NCI-H1417 (cell line): ENCODE measurements at places on chromosomes 4 and X.

DNA sequence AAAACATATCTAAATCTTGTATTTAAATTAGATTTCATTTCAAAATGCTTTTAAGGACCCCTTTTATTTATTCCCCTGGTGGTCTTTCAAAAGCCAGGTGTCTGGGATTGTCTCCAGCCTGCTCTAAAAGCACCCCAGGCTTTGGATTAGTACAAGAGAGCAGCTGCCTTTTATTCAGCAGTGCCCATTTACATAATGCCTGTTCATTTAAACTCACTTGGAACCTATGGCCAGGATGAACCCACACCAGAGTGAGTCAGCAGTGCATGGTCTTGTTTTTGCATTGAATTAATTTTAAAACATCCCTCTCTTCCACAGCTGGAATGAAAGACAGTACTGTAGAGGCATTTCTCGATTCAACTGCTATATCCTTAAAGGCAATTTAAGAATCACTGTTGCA lies 64.1 kb upstream of the TENM3 start:
- peak; percentile 27 for DNase-seq

GRCh38 chrX:68433155-68433980 lies at the start of gene OPHN1:
OPHN1 (minus strand) TSS chrX:68433495; CDS start chrX:68433020, 475 bp downstream.
- peak; percentile 82 for DNase-seq

- no peak for DNase-seq
These were observed 189.1 kb downstream of the RAB28 start for GRCh38 chr4:13294961-13295605.

DNA sequence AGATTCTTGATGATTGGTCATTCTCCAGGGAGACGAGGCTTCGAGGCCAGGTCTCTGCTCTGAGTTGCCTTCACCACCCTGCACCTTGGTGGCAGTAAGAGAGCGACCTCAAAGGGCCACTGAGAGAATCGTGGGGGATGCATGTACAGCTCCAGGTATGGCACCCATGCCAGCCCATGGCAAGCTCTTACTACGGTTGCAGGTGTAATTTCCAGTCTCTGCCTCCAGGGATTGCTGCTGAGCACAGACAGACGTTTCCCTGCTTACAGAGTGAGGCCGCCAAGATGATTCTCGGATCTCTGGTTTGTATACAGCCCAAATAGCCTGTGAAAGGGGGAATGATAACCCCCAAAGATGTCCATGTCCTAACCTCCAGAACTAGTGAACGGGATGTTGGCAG lies 16.3 kb upstream of the DRD5 start:
- DNase-seq: peak; percentile 19

DNA sequence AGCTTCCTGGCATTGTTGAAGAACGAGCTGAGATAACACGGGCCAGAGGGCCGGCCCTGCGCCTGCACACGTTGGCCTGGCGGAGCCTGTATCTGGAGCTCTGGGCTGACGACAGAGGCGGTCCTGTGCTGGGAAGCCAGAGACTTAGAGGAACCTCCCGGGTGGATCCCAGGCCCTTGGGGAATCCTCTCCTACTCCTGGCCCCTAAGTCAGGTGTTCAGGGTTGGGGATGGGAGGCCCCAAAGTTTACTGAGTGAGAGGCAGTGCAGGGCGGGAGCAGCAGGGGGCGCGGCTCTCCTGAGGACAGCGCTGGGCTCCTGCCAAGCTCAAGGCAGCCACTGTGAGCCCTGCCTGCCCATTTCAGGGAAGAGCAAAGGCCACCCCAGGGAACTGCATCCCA lies 2.5 kb upstream of the HTRA3 start:
- no peak for DNase-seq

DNA sequence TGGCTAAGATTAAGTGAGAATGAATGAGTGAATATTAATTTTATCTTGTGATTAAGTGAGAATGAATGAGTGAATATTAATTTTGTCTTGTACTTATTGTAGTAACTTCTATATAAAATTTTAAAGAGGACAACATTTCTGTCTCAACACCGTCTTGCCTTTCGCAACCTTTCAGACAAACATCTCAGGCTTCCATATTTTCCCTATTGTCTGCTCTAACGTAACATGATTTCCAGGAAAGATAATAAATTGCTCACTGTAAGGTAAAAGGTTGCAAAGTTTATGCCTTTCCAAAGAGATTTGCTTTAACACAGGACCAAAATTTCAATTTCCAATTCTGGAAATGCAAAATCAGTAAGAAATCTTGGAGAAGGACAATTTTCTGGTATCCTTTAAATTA lies 41.7 kb upstream of the SLC39A8 start:
- DNase-seq: no peak

DNA sequence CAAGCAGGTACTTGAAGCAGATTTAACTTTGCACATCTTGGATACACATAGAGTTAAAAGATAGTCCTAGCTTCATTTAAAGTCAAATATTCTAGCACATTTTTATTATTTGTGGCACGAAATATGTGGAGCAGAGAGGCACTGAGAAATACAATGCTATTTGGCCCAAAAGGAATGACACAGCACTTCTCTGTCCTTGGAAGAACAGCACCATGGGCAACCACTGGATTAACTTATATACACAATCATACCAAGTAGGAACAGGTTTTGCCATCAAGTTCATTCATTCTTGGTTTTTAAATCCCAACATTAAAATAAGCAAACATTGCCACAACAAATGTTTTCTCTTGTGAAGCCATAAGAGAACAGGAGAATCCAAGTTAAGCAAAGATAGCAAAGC lies 924 bp upstream of the ENAM start:
- DNase-seq: no peak

DNA sequence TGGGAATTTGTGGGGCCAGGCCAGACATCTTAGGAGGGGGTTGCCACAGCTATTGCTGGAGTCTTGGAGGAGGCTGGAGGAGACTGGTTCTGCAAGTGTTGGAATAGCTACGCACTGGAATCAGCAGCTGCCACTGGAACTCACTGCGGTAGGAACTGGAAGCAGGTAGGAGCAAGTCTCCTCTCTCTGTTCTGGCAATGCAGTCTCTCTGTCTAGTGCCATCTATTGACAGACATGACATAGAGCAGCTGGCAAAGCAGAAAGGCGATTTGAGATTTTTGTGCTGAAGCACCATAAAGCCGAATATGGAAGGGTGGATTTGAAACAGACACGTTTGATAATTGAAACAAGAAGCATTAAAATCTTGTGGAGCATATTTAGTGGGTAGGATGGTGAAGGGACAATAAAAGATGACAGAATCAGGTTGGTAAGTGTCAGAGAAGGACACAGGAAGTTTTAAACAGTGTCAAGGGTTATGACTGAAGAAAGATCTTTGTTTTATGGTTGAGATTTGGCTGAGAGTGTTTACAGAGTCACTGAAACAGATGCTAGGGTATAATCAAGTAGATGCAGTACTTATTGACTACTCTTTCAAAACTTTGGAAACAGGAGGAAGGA lies 23.5 kb upstream of the SYNPO2 start:
- DNase-seq: peak; percentile 58

DNA sequence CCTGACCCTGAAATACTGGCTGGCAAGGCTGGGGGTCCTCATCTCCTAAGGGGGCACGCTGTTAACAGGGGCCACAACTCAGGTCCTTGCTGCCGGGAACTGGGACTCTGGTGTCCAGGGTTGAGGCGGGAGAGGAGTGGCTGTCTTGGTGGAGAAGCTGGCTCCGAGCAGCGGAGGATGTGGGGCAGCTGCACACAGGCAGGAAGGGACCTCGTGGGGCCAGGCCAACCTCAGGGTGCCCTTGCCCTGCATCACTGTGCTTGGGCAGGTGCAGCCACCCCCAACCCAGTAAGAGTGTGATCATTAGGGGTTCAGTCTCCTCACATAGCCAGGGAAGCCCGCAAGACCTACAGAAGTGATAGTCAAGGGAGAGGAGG lies 12.6 kb upstream of the PDE6B start:
- DNase-seq: no peak

GRCh38 chr4:88012647-88013046 lies 5.2 kb downstream of the PKD2 start:
- DNase-seq: no peak

GRCh38 chrX:129872524-129872923 lies 28.8 kb upstream of the ZDHHC9 start:
- no peak for DNase-seq

DNA sequence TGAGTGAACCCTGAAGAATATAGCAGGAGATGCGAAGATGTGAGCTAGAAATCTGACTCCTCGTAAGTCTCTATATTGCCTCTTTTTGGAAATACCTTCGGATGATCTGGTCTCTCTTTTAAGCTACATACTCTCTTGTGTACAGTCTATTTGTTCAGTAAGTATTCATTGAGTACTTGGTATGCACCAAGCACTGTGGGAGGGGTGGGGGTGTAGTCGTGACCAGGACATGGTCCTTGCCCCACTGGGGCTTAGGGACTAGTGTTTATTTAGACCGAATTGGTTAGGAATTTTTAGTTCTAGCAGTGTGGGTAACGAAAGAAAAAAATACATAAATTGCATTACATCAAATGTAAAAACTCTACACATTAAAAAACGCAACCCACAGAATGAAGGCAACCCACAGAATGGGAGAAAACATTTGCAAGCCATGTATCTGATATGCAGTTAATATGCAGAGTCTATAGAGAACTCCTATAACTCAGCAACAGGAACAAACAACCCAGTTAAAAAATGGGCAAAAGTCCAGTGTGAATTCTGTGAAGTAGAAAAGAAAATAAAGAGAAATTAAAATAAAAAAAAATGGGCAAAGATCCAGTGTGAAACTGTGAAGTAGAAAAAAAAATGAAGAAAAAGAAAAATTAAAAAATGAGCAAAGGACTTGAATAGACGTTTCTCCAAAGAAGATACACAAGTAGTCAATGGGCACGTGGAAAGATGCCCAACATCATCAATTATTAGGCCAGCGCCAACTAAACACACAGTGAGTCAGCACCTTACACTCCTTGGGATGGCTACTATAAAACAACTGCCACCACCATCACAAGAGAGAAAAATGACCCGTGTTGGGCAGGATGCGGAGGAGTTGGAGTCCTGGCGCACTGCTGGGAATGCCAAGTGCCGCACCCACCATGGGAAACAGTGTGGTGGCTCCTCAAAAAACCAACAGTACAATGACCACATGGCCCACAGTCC lies 43.8 kb downstream of the RGS12 start:
- no peak for DNase-seq

DNA sequence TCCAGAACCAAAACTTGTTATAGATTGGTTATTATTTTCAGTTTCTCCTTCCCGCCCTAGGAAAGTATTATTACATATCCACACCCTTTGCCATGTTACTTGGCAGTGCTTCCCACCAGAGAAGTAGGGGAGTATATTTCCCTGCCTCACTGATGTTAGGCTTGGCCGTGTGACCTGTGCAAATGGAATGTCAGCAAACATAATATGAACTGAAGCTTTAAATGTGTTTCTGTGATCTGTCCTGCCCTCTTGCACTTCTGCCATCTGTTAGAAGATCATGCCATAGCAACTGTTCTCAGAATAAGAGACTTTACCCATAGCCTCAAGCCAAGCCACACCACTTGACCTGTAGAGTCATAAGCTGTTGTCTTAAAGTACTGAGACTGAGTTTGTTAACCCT lies 36.7 kb upstream of the NEUROG2 start:
- no peak for DNase-seq

GRCh38 chrX:55008571-55009358 lies 8.6 kb downstream of the APEX2 start:
- DNase-seq: no peak

DNA sequence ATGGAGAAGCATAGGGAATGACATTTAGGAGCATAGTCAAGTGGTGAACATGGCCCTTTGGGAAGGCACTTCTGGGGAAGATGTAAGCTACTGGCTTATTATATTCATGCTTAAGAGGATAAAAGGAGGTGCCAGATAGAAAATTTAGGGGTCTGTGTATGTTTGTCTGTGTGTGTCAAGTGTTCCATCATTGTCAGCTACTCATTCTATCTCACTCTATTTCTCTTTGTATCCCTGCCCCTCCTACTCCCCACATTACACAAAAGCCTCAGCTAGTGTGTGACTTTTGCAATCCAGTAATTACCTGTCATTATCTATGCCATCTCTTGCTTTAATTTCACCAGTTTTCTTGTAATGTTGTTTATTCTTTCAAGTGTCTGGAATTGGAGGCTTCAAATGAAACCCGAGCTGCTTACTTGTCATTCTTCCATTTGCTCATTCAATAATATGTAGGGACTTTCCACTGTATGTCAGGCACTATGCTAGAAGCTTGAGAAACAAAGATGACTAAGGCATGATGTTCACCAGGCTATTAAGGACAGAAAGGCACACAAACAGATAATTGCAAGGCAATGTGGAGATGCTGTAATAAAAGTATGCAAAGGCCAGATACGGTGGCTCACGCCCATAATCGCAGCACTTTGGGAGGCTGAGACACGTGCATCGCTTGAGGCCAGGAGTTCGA lies 229.8 kb upstream of the TEX13C start:
- DNase-seq: peak; percentile 60

GRCh38 chr4:133493776-133494175 lies 344.7 kb downstream of the PCDH10 start:
- DNase-seq: no peak

DNA sequence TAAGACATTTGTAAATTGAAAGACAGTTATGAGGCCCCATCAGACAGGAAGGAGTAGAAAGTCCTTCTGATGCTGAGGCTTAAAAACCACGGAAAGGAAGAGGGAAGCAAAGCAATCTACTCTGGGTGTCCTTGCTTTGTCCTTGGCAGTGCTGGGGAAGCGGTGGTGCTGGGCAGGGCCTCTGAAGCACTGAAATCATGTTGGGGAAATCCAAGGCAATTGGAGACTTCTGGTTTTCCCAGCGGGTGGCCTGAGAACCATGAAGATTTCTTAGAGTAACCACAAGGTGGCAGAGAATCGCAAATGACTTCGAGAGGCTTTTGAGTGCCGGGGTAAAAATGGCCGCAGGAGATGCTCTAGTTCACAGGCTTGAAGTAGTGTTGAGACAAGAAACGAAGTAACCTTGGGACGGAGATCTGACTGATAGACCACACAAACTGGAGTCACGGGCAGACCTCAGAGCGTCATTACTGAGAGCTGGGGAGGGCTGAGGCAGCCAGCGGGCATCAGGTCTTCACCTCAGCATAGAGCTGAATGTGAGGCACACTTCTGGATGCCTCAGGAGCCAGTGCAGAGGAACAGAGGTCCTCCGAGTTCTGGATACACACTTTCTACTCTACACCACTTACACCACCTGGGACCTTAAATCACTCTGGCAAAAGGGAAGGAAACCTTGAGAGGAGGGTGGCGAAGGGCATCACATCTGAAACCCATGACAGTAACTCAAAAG lies 130.7 kb upstream of the GPRIN3 start:
- peak; percentile 10 for DNase-seq

DNA sequence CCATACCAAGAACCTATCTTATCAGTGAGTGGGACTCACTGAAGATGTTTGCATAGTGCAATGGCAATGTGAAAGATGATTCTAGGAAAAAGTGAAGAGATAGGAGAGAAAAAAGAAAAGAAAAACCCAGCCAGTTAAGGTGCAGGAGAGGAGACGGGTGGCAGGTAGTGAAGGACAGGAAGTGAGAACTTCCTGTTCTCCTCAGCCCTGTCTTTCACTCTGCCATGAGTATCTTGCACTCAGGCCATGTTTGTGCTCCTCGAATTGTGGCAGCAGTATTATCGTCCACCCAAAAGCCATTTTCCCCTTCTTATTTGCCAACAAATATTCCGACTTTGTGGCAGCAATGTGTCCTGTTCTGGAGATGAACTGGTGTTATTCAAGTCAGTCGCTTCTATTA lies 8.6 kb upstream of the ENPEP start:
- DNase-seq: no peak

GRCh38 chrX:2650037-2650436 lies 41.1 kb upstream of the CD99 start:
- DNase-seq: no peak
